Kasumi-1 (cell line): ENCODE measurements at places on chromosomes 5 and 9.

DNA sequence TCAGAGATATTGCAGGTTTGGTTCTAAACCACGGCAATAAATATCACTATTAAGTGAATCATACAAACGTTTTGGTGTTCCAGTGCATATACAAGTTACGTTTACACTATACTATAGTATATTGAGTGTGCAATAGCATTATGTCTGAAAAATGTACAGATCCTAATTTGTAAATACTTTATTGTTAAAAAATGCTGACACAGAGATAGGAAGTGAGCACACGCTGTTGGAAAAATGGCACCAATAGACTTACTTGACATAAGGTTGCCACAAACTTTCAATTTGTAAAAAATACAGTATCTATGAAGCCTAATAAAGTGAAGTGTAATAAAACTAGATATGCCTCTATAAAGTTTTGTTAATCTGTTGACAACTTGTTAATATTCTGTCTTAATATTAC lies 16.0 kb downstream of the CFAP90 start:
- DNase-seq, result no peak

GRCh38 chr5:153626836-153627235 lies 136.4 kb downstream of the GRIA1 start:
- no peak for DNase-seq

GRCh38 chr5:2740876-2741555 lies 10.5 kb downstream of the IRX2 start:
- DNase-seq, result no peak

DNA sequence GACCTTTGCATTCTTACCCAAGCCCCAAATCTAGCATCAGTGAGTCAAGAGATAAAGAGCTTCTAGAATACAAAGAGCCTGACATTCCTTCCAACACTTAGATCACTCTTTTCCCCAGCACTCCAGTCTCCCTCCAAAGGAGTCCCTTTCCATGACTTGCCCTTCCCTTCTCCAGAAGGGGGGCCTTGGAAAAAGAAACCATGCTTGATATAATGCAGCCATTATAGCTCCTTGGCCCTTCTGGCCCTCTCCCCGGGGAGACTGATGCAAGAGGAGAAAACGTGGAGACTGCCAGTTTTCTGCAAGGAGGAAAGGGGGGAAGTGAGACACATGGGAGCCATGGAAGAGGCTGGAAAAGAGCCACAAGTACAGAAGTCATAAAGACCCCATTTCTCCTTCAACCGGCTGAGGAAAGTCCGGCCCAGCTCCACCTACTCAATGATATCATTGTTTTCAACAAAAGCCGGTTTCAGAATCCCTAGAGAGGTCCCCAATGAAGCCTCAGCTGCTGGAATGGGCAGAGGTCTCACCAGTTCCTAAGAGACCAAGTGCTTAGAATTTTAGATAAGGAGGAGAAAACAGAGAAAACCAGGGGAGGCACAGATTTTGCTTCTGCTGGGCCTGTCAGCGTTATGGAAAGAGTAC lies 29.0 kb downstream of the ADAM19 start:
- DNase-seq, result no peak

GRCh38 chr9:37061768-37062167 lies 27.7 kb upstream of the PAX5 start:
- peak; percentile 20 for DNase-seq

DNA sequence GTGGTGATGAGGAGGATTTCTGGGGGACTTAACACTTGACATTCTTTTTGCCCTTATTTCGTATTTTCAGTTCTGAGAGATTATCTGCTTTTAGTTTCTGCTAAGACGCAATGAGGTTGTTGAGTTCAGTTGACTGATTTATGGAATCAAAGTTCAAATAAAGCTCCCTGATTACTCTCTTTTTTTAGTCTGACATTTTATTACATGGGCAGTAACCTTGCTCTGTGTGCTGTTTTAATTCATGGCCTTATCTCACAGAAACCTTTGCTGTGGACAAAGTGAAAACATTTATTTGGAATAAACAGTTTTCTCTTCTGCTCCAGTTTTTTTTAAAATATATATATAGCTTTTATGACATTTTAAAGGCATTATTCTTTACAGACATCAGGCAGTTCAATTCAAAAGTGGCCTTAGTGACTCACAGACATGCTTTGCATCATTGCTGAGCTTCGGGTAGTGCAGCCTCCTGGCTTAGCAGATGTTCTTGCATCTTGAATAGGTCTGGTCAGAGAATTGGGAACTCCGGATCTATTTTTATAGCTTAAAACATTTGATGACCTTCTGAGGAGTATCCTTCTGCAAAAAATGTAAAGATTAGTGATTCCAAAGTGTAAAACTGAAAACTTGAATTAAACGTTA lies 162.9 kb downstream of the FAM170A start:
- no peak for DNase-seq

GRCh38 chr9:75892216-75892911 lies 1.9 kb downstream of the PCSK5 start:
- DNase-seq, result no peak

DNA sequence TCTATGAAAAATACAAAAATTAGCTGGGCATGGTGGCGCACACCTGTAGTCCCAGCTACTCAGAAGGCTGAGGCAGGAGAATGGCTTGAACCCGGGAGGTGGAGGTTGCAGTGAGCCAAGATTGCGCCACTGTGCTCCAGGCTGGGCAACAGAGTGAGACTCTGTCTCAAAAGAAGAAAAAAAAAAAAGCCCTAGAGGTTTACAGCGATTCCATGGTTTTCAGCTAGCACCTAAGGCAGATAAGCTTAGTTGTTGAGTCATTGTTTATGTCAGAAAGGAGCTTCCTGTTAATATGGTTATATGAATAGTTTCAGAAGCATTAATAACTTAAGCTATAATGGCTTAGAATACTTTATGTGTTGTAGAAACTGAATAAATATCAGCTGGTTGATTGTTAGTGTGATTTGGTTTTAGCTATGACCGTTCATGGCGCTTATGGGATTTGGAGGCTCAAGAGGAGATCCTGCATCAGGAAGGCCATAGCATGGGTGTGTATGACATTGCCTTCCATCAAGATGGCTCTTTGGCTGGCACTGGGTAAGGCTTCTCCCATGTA lies 13.0 kb downstream of the RNF183 start:
- DNase-seq, result no peak

DNA sequence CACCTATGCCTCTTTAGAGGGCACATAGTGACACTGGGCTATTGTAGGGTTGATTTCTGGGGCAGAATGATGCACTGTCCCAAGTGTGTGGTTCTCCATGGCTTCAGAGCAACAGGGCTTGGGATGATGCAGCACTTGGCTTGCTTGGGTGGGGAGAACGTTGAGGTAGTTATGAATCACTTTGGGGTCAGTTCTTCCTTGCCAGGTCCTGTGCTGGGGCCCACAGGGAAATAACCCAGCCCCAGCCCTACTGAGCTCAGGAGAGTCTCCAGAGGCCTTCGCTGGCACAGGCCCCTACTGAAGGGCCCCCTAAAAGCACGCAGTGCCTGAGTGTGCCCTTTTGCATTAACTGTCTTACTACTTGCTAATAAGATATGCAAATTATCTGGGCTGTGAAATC lies 24.2 kb downstream of the JADE2 start:
- no peak for DNase-seq

- DNase-seq, result no peak
Measured at GRCh38 chr5:139413153-139413552, 9.3 kb upstream of the SPATA24 start.

GRCh38 chr5:72065751-72066255 lies 41.5 kb upstream of the MAP1B start:
- no peak for DNase-seq

DNA sequence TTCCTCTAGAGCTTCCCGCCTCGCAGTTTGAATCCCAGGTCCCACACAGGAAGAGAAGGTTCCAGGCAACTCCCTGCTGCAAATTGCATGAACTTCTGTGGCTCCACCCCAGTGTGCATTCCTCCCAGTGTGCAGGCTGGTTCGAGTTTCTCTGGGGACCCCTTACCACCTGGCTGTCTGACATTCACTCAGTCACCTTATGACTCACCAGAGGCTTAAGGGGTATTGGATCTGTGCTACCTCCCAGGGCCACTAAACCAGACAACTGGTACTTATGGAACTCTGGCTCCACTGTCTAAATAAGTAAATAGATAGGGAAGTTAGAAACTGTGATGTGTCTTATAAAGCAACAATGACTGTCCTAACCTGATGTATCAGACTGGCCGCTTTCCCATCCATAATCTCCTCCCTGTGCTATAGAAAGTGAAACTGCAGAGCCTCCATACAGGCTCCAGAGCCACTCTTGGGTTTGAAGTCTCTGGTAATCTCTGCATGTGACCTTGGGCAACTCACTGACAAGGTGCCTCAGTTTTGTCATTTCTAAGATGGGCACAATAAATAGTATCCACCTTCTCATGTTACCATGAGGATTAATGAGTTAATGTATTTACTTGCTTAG lies 720.6 kb downstream of the SEMA5A start:
- DNase-seq, result no peak

DNA sequence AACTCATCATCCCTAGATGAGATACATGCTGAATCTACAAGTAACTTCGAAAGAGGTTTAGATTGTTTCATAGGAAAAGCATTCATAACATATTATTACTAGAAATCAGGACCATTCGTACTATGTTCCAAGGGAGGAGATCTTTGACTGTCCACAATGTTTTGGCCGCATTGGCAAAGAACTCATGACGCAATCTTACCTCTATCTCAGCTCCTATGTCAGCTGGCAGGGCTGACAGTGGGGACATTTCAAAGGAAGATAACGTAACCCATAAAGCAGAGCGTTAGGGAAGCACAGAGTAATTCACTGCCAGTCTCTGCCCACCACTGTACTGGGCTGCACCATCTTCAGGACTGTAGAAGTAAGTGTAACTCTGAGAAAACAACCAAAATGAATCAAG lies 69.7 kb downstream of the EFNA5 start:
- no peak for DNase-seq

DNA sequence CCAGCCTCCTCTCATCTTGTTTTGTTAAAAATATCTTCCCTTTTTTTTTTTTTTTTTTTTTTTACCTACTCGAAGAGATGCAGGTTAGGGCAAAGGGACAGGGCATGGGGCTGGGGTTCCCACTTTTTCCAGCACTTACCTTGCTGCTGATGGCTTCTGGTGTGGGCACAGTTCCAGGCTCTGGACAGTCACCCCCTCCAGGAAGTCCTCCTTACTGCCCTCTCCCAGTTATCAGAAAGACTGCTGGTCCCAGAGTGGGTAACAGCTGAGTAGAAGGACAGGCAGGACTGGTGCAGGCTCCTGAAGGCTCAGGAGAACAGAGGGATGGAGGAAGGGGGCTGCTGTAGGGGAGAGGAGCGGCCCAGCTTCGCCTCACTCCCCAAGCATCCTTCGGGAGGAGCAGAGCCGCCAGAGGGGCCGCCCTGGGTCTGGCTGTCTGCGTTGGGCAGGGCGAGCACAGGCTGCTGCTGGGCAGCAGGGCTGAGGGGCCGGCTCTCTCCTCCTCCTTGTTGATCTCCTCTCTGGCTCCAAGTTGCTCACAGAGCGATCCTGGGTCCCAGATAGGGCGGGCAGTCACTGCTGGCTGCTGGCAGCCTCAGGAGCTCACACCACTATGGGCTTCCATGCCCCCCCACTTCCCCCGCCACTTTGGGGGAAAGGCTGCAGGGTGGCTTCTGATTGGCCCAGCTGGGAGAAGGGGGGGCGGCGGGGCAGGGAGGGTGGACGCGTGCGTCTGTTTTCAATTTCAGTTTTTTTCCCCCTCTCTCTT lies at the start of gene PDGFRB:
TSS of gene PDGFRB (minus strand) at position 588 of the 769 bp plus-strand sequence. CDS start 18,798 bp downstream, outside the sequence.
- DNase-seq, result no peak

- DNase-seq, result no peak
Measured at GRCh38 chr9:93183663-93184431, at the start of gene WNK2. Gene WNK2 (plus strand): TSS chr9:93184139. CDS start chr9:93184930, 791 bp downstream.

DNA sequence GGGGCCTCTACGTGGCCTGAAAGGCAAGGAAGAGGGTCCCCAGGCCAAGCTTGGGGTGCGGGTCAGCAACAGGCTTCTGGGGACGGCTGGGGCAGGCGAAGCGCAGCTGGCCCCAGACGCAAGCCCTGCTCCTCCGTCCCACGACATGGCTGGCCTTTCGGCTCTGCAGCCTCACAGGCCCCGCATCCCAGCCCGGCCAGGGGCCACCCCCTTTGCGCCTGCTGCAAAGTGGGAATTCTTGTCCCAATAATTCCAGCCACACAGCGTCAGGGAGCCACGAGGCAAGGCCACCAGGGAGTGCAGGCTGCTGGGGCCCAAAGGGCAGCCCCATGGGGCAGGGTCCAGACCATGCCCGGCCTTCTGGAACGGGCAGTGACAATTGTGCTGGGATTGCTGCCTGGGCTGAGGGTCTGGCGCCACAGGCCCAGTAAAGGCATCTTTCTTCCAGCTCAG lies 1.1 kb upstream of the ENTPD2 start:
- no peak for DNase-seq

DNA sequence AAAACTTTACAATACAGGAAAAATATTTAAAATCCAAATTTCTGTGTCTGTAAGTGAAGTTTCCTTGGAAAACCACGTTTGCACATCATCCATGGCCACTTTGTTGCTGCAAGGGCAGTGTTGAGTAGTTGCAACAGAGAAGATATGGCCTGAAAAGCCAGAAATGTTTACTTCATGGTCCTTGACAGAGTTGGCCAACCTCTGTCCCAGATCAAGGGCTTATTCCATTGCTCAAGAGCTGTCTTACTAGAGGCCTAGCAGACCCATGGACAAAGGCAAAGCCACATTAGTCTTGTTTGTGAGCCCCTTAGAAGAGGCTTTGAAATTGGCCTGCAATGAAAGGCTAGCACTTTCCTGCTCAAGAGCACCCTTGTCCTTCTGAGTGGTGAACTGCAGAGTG lies 119.4 kb downstream of the GAS1 start:
- DNase-seq, result no peak

GRCh38 chr5:127518319-127518621 lies 830 bp downstream of the PRRC1 start:
- peak; percentile 43 for DNase-seq

- DNase-seq, result peak; percentile 32
Measured at GRCh38 chr9:16058131-16058549, 505.3 kb downstream of the CCDC171 start.

DNA sequence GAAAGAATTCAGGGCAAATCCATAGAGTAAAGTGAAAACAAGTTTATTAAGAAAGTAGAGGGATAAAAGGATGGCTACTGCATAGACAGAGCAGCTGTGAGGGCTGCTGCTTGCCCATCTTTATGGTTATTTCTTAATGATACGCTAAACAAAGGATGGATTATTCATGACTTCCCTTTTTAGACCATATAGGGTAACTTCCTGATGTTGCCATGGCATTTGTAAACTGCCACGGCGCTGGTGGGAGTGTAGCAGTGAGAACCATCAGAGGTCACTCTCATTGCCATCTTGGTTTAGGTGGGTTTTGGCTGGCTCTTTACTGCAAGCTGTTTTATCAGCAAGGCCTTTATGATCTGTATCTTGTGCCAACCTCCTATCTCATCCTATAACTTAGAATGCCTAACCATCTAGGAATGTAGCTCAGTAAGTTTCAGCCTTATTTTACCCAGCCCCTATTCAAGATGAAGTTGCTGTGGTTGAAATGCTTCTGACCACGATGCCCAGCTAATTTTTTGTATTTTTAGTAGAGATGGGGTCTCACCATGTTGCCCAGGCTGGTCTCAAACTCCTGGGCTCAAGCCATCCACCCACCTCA lies 42.1 kb downstream of the RFK start:
- DNase-seq, result no peak

DNA sequence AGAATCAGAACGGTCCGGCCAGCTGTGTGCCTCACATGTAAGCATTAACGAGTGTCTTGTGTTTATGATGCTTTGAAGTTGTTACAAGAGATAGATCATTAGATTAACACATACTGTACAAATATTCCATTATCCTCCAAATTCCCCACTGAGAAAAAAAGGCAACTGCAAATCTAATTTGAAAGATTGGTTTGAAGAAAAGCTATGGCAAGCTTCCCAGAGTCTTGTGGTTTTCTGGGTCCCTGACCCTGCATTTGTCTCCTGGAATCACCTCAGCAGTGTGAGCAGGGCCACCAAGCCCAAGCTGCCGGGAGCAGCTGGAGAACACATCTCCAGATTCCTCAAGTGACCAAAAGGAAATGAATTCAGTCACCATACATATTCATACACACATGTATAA lies 36.9 kb upstream of the ADAMTS16 start:
- no peak for DNase-seq
